Fibroblast of mammary gland (primary cell): ENCODE measurements at places on chromosomes 6 and 20.
A peak's percentile ranks its signal among the peaks of the same experiment; 100 is the strongest.

- peak; percentile 83 for DNase-seq
Observed at GRCh38 chr6:132391391-132392269, 9.6 kb downstream of the MOXD1 start.

GRCh38 chr6:159056432-159056831, 11.6 kb upstream of the TAGAP start:
- no peak for DNase-seq

GRCh38 chr20:50189681-50190250, 864 bp upstream of the CEBPB start:
- no peak for DNase-seq

GRCh38 chr6:21595285-21596144, 2.0 kb downstream of the SOX4 start:
- peak; percentile 14 for DNase-seq

- no peak for DNase-seq
Observed at GRCh38 chr6:49401063-49401462, 62.0 kb downstream of the MMUT start.

DNA sequence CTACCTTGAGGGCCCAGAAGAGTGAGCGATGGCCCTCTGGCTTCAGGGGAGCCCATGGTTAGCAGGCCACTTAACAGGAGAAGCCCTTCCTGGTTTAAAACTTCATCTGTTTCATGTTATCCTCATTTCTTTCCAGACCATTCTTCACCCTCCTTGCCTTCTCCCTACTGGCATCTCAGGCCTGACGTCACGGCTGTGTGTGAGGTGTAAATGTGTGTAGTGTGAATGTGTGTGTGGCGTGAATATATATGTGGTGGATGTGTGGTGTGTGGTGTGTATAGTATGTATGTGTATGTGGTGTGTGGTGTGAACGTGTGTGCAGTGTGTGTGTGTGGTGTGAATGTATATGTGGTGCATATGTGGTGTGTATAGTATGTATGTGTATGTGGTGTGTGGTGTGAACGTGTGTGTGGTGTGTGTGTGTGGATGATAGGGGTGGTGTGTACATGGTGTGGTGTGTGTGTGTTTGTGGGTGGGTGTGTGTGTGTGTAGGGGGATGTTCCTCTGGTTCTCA, 88.5 kb downstream of the SOD2 start:
- no peak for DNase-seq

- no peak for DNase-seq
Observed at GRCh38 chr20:16191496-16191895, 381.8 kb downstream of the KIF16B start.

DNA sequence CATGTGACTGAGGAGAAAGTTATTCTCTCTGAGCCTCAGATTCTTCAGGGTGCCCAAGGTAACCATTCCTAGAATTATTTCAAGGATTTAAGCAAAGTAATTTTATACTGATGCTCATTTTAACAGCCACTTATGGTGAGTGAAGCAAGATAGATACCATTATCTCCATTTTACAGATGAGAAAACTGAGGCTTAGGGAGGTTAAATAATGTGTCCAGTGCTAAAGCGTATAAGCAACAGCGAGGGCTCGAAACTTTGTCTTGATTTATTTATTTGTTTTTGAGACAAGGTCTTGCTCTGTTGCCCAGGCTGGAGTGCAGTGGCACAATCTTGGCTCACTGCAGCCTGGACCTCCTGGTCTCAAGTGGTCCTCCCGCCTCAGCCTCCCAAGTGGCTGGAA, 53.6 kb downstream of the FOXF2 start:
- DNase-seq, result no peak

GRCh38 chr6:26034905-26035304, 52.3 kb upstream of the HFE start:
- no peak for DNase-seq

DNA sequence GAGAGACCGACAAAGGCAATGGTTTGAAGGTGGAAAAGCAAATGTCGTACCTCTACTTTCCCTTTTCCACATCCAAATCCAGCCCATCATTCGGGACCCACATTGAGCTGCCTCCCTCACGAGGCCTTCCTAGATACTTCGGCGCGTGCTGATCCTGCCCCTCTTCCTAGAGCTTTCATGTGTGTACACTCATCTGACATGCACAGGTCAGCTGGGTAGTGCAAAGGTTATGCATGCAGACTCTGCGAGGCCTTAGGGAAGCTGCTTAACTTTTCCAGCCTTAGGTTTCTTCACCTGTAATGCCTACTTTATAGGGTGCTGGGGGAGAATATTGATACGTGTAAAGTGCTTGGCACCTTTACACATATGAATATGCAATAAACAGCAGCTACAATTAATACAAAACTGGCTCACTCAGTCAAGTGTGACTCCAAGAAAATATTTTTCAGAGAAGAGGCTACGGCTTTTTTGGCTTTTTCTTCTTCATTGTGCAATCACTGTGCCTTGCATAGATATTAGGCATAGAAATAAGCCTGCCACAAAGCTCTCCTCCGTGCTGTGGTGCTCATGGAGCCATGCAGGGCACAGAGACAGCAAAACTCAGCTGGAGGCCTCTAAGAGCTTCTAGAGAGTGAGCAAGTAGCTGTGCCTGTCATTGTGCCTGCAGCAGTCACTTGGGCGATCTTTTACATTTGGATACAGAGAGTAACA, 3.6 kb upstream of the MANBAL start:
- DNase-seq, result no peak

DNA sequence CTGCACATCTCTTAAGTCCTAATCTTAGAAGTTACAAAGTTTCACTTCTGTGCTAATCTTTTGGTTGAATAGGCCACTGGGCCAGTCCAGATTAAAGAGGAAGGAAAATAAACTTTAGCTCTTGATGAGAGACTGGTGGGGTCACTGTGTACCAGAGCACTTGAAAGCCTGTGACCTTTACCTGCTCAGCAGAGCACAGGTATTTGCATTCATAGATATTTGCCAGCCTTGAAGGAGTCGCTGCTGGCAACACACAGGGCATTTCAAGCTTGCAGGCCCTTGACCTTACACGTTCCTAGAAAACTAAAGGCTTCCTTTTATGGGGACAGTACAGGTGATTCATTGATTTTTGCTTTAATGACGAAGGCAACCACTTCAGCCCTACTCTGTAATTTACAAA, 108.4 kb upstream of the SLC22A23 start:
- no peak for DNase-seq

- DNase-seq, result peak; percentile 88
Observed at GRCh38 chr20:50691573-50692551, 520 bp upstream of the RIPOR3 start.

DNA sequence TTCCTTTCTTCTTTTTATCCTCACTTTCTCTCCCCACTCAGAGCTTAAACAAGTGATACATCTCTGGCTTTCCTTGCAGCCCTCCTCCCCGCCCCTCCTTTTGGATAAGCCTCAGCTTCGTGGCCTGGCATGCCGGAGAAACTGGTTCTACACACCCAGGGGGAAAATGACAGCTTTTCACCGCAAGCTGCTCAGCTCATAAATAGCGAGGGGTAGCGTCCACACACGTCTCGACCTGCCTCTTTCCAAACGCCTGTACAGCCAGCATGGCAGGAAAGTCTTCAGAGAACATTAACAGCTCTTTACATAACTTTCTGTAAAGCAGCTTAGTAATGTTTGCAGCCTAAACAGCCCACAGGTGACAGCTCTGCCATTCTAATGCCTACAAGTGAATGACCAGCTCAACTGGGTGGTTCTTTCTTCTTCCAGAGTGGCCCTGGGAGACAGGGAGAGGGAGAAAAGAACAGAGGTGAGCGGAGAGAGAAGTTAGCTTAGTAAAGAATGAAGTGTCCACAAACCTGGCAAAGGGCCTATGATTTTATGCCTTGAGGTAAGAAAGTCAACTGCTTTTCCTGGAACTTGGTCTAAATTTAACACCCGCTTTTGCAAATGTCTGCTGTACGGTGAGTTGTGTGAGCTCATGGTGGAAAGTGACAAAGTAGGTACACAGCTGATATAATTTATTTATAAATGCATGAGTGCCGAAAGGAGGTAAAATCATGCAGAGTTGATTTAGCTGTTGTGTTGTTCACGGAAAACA, 251.5 kb downstream of the TFAP2A start:
- DNase-seq, result no peak

GRCh38 chr6:154873546-154873945, 121.6 kb upstream of the TIAM2 start:
- DNase-seq, result no peak

DNA sequence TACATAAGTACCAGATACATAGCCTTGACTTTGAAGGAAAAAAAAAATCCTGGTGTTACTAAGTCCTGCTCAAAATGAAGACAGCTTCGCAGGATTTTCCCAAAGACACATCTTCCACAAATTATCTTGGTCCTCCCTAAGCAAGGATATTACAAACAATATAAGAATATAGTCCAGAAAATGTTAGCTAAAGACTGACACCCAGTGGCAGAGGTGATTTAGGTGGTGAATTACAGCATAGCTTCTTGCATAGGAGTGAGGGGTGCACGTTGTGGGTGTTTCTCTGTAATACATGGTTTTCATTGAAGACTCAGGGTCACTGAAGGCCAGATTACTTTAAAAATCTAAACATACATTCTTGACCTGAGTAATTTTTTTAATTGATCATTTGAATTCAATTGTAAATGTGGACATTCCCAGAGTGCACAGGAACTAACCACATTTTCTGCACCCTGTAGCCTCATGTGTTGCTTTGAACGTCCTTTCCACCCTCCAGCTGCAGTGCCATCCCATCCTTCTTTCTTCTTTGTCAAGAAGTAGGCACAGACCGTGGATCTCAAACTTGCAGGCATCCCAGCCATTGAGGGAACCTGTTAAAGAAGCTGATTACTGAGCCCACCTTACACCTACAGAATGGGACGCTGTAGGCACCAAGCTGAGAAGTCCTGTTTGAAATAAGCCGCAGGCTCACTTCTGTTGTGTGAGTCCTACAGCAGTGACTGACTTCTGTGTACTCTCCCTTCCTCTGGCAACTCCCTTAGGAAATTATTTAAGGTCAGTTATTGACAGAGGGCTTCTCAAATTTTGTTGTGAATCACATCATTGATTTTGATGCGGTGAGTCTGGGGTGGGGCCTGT, 102.6 kb downstream of the PERP start:
- peak; percentile 52 for DNase-seq

- no peak for DNase-seq
Observed at GRCh38 chr6:69096681-69097080, 461.6 kb downstream of the ADGRB3 start.

DNA sequence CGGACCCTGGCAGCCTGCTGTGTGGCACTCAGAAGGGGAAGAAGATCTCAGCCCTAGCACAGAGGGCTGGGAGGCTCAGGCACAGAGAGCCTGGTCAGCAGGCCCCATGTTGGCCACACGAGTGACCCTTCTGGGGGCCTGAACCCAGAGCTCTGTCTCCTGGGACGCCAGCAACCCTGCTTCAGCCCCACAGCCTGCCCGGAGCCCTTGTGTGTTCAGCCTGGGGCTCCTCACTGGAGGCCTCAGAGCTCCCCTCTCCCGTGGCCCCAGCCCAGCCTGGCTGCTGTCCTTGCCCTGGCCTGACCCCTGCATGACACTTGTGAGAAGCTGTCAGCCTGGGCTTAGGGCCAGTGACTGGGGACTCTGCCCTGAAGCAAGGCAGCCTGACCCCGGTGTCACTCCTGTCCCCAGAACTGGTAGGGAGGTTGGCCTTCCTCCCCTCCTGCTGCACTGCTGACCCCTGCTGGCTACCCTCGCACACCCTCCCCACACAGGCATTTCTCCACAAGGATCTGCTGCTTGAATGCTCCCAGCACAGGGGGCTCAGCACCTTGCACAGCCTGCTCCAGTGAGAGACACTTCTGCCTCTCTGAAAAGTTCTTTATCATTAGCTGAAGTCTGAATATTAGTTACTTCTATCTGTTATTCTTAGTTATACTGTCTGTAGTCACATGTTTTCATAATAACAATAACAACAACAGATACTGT, 15.4 kb upstream of the IP6K3 start:
- peak; percentile 41 for DNase-seq

GRCh38 chr20:45289942-45290676, 16.5 kb upstream of the RBPJL start:
- no peak for DNase-seq

- DNase-seq, result no peak
Observed at GRCh38 chr20:52078289-52078688, 113.3 kb downstream of the ZFP64 start.

GRCh38 chr6:2102316-2102883, 143.0 kb downstream of the GMDS start:
- no peak for DNase-seq

- DNase-seq, result peak; percentile 54
Observed at GRCh38 chr6:56541030-56541600, 101.6 kb downstream of the DST start.

DNA sequence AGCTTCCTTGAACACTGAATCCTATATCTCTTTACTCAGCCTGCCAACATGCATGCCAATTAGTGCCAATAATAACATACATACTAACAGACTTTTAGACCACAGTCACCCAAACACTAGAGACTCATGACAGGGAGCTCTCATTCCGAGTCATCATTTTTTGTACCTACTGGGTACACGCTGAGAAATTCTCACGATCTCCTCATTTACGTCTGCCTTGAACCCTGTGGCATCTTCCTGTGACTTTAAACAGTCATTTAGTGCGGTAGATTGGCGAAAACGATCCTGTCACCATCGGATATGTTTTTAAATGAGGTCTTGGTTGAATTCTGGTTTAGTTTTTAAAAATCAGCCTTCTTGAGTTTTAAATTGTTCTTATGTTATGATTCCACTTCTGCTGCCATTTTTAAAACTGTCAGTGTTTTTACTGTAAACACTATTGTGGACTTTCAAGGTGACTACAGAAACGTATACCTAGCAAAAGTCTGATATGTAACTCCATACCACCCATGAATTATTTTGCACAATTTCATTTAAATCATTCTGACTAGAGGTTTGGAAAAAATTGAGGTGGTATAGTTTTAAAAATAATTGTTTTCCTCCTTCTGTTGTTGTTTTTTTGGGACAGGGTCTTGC, 275.4 kb downstream of the TSHZ2 start:
- no peak for DNase-seq

- DNase-seq, result no peak
Observed at GRCh38 chr6:92979281-92979680, 440.1 kb downstream of the EPHA7 start.

DNA sequence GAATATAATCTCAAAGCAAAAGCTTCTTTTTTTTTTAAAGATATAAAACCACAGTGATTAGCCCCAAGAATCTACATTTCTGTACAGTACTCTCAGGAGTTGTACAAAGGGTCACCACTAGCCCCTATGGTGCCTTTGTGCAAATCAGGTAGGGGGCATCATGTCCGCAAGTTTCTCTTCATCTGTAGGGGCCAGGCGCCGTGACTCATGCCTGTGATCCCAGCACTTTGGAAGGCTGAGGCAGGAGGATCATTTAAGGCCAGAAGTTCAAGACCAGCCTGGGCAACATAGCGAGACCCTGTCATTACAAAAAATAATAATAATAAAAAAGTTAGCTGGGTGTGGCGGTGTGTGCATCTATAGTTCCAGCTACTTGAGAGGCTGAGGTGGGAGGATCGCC, 63.9 kb downstream of the ZMYND8 start:
- DNase-seq, result no peak

DNA sequence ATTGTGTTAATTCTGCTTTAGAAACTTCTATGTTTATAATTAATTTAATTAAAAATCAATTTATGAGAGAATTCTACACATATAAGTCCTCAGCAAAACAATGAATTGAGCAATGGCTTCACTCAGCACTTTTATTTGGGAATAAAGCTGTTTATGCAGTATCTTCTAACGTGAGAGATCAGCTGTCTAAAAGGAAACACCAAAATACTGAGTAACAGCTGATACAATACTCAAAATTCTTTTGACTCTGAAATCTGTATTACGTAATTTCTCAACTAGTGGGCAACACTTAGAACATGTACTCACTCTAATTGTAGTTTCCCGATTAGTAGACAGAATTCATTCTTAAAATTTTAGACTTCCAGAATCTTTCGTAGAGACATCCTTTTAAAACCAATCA, 49.8 kb downstream of the MAP3K7 start:
- peak; percentile 38 for DNase-seq
